NCI-H69 (cell line): ENCODE measurements at places on chromosomes 5 and 9.

- peak; percentile 48 for DNase-seq
These were observed 185.6 kb downstream of the SNX18 start for GRCh38 chr5:54703133-54703532.

- DNase-seq: no peak
These were observed 34.6 kb downstream of the MARVELD2 start for GRCh38 chr5:69449511-69449910.

DNA sequence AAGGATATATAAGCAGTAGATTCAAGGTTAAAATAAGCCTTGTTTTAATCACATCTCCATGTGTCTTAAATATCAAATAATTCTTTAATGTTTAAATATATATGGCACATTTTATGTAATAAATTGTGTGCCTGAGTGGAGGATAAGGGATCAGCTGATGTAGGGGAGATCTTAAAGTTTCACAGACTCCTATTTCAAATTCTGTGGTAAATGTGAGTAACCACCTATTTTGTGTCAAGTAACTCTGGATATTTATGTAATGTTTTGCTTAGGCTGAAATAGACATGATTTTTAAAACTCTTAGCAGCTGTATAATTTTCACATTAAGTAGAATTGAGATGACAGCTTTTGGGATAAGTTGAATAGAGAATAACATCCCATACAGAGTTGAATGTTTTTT, 41.3 kb upstream of the ITGA2 start:
- DNase-seq: no peak

DNA sequence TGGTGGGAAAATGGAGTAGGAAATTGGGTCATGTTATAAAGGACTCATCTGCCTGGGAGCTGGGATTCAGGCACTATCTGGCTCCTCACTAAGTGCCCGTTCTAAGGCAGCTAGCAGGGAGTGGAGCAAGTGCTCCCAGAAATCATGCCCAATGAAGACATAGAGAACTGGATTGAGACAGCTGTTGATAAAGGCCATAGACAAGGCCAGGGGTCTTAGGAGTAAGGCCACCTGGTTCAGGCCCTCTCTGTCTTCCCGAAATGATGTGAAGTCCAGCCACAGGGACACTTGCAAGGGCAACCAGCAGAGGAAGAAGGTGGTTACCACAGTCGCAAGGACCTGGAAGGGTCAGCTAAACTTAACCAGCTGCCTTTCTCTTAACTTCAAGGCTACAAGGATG, 20.1 kb upstream of the SPINK1 start:
- no peak for DNase-seq

GRCh38 chr9:130327781-130328348, 62.3 kb downstream of the HMCN2 start:
- DNase-seq: peak; percentile 46

DNA sequence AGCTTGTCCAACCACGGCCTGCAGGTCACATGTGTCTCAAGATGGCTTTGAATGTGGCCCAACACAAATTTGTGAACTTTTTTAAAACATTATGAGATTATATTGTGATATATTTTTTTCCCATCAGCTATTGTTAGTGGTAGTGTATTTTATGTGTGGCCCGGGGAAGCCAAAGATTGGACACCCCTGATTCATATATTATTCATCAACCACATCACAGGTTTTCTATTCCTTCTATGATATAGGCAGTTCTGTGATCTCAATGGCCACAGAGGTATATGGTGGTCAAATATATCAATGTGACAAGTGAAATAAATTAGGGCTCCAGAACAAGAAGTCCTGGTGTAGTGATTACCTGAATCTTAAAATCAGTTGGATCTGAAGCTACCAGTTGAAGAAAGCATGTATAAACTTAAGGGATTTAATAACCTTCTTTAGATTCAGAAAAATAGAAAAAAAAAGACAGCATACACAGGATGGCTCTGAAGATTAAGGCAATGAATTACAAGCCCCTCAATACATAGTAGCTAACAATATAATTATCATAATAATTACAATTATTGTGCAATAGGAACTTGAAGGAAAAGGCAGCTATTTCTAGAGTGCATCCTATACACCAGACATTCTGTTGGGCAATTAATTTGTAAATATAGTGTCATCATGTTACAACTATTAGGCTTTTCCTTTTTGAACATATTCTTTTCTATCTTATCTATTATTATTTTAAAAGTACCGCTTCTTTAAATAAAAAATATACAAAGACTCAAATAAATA, 530.4 kb upstream of the PTPRD start:
- DNase-seq: no peak

DNA sequence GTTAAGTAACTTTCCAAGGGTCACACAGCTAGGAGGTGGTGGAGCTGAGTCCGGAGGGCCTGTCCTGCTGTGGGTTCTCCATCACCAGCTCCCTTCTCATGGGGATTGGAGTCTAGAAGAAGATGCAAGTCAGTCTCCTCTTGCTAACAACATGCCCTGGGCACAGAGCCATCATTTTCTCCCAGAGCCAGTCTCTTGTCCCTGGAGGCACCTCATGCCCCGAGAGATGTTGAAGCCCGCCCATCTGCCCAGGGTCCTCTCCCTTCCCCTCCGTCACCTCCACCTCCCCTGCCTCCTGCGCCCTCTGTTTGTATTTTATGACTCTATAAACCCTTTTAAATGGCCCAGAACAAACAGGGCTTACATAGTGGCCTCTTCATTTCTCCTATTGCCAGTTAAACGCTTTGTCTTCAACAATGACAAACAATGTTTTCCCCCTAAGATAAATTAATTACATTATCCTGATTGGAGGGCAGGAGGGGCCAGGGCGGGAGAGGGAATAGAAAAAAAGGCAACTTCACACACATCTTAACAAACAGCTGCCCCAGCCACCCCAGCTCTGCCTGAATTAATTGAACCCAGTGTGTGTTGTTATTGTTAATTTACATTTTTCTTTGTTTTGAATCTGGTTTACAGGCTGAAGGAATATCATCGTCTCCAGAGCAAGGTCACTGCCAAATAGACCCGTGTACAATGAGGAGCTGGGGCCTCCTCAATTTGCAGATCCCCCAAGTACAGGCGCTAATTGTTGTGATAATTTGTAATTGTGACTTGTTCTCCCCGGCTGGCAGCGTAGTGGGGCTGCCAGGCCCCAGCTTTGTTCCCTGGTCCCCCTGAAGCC, 55.8 kb downstream of the ASS1 start:
- DNase-seq: peak; percentile 92

GRCh38 chr9:129316281-129317030, 138.4 kb upstream of the IER5L start:
- DNase-seq: no peak

DNA sequence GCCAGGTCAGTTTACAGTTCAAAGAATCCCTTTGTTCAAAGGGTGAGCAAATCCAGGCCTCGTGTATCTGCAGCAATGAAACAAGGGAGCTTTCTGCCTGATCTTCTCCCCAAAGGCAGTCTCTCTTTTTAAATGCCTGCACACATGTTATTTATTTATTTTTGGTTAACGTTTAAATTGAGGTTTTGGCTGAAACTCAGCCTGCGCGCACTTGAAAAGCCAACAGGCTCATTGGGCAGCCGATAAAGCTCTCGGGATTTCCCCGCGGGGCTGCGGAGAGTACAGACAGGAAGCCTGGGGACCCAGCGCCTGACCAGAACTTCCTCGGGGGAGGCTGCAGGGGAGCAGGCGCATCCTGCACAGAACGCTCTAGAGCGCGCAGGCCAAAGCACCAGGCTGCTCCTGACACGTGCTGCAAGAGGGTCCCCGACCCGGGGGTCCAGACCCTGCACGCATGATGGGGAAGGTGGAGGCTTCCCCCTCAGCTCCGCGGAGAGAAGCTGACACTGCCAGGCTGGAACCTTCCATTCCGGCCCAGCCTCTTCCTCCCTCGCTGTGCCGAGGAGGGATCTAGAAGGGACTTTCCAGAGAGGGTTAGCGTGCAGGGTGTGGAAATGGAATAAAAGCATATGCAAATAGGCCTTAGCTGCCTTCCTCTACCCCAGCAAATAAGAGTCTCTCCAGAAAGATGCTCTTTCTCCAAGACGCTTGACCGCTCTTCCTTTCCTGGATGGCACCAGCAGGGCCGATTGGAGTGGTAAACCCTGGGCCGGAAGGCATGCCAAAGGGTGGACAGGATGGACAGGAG, 46.1 kb downstream of the PTTG1 start:
- no peak for DNase-seq

DNA sequence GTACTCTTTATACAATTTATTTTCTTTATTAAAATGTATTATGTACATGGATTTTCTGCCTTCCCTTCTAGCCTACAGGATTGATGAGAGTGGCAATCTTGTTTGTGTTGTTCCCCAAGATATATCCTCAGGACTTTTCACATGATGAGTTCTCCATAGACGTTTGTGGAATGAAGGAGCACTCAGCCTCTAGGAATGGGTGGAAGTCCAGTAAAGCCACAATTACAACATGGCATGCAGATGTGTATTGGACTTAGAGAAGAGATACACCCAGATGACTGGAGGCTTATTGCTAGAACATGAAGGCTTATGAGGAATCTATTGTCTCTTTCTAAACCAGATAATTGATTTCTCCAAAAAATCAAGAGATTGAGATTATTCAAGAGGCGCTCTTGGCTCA, 8.2 kb upstream of the DOCK2 start:
- DNase-seq: no peak
